Cardiac muscle cell (in vitro differentiated cells and primary cell): ENCODE measurements at places on chromosomes 7 and 10. TPM values are rescaled to one million over a fixed set of nuclear protein-coding genes. Genes with fewer than 3 reads are reported as not detected.
A peak's percentile ranks its signal among the peaks of the same experiment; 100 is the strongest.

The FKBP9 gene
- polyA plus RNA-seq: 58.0 and 102 TPM in 2 replicates

The RPEL1 gene
- not detected in 2 replicates for polyA plus RNA-seq

The ATAD1 gene
- 82.5 and 103 TPM in 2 replicates for polyA plus RNA-seq

DNA sequence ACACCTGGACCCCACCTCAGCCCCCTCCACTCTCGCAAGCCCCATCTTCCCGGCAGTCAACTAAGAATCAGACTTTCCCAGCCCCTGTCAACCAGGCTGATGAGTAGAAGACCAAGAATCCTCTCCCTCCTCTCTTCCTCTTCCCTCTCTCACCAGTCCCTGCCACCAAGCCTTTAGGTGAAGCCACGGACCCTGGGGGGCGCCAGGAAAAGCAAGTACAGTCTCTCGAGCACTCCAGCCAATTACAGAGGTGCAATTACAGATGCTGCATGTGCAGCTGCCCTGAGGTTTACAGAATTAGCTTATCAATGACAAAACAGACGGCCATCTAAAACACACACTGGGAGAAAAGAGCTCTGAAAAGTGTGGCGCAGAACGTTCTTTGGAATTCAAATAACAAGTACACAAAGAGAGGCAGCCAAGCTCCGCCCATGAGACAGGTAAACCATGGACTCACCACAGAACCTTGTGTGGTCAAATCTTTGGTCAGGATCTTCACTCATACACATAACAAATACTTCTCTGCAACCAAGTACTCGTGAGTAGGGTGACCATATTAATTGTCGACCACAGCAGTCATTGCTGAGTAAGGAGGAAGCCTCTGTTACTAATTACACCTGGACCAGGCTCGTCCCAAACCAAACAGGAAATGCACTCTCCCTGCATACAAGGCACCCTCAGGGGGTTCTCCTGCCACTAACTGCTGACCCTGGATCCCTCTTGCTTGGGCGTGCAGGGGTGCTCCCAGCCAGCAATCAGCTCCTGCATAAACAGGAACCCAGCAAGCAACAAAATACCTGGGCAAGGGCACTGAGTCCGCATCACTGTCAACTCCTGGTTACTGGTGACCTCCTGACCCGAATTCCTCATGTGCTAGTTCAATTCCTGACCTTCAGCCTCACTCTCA is 189.2 kb downstream of the FAM107B start:
- H3K27me3 ChIP-seq: no peaks in the 10 kb centered on the region
- no peak for DNase-seq
- no peak overlapping the region for H3K4me3 ChIP-seq
- H3K36me3 ChIP-seq: no peaks in the 10 kb centered on the region
- H3K4me1 ChIP-seq: no peaks in the 10 kb centered on the region
- no peak overlapping the region for H3K27ac ChIP-seq

GRCh38 chr10:17838080-17838648 is 29.0 kb downstream of the MRC1 start:
- no peaks in the 10 kb centered on the region for H3K27me3 ChIP-seq
- H3K36me3 ChIP-seq: no peaks in the 10 kb centered on the region
- H3K27ac ChIP-seq: peak overlapping the region; percentile 68
- peaks cover 22% of the 10 kb centered on the region for H3K4me1 ChIP-seq
- peak; percentile 17 for DNase-seq

DNA sequence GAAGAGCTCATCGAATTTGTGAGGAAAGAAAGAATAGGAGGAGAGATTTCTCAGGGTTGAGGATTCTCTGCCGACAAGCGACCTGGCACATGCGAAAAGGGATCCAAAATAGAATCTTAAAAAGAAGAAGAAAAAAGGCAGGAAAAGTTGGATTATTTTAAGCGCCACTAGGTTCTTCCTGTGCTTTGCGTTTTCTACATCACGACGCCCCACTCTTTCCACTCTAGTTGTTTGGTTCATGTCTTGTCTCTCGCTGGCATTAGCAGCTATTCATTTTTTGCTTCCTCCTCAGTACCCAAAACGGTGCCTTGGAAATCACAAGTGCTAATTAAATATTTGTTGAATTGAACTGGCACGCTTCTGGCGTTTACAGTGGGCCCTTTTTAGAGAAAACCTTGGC is 674 bp upstream of the FRA10AC1 start:
- peaks cover 9% of the 10 kb centered on the region for H3K4me1 ChIP-seq
- H3K27ac ChIP-seq: peak overlapping the region; percentile 95
- peak; percentile 12 for DNase-seq
- H3K36me3 ChIP-seq: peaks cover 18% of the 10 kb centered on the region

DNA sequence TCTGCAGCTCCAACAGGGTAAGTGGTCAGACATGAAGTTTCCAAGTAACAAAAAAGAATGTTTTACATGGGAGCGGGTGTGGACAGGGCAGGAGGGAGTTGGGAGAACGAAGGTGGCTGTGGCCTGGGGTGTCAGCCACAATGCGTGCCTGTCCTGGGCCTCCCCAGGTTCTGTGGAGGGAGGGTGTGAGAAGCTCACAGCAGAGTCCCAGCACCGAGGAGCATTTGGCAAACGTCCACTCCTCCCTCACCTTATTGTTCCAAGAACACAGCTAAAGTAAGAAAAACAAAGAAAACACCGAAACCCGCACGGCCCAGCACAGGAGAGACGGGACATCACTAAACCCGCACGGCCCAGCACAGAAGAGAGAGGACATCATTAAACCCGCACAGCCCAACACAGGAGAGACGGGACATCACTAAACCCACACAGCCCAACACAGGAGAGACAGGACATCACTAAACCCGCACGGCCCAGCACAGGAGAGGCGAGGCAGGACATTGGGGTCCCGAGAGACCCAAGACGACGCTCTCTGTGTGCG is 226.4 kb downstream of the MAD1L1 start:
- peaks cover 7% of the 10 kb centered on the region for H3K4me1 ChIP-seq
- H3K27ac ChIP-seq: no peak overlapping the region
- H3K27me3 ChIP-seq: no peaks in the 10 kb centered on the region
